ENCODE measurements at places on chromosomes 5 and 9.

GRCh38 chr5:35777358-35778087 lies 79.2 kb upstream of the IL7R start:
- DNase-seq: peak; percentile 66

DNA sequence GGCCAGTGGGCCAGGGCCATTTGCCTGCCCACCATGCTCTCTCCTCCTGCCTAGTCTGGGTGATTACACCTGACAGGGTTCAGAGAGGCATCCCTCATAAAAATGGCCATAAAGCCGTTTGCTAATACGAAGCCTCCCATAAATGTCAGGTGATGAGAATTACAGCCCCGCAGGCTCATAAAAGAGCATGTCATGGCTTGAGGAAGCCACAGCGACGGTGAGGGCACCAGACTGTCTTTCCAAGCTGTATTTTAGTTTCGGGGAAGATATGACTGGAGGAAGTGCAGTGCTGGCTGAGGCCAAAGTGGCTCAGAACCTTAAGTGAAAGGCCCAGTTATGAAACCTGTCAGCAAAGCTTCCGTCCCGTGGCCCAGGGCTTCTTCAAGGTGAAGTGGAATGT lies 18.5 kb upstream of the TCERG1 start:
- no peak for DNase-seq

DNA sequence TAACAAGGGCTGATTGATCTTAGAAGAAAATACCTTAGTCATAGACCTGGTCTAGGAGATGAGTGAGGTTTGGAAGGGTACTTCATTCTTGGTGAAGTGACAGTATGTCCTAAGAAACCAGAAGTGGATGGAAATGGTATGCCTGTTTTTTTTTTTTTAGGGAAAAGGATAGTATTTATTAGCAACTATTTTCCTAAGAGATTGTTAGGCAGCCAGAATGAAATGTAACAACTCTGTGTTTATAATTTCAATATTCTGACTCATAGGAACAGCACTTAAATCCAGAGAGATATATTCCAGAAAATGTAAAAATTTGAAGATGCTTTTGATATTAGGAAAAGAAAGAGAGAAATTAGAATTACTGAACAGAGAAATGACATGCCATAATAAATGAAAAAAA lies 21.2 kb upstream of the ARL14EPL start:
- no peak for DNase-seq

GRCh38 chr5:160525471-160526261 lies 104.0 kb downstream of the PTTG1 start:
- DNase-seq: no peak

DNA sequence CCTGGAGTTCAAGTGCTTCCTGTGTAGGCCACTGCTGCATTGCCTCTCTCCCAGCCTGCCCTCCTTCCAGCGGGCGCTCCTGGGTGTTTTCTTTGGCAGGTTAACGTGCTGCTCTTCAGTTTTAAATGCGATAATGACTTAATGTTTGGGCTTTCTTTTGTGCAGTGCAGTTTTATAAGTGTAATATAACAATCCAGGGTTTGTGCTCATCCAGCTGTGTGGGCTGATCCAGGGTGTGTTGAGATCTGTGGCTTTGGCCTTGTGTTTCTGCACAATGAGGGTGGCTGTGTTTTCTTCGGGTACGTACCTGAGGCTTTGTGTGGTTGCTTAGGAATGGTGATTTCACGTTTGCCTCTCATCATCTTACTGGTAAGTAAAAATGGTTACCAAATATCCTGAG lies 50.6 kb downstream of the PCSK5 start:
- no peak for DNase-seq

DNA sequence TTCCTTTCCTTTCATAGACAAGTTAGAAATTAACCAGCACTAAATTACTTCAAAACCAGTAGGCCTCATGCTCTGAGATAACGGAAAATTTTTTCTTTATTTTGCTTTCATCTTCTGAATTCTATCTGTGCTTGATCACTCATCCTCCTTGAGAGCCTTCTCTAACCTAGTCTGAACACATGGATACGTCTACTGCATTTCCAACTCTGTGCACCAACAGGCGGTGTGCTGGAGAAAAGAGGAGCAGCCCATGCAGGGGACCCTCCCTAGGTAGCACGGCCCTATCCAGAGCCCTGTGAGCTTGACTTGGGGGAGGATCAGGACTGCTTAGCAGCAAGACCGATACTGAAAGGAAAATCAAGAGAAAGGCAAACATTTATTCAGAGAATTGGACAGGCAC lies 149.8 kb downstream of the AUH start:
- DNase-seq: no peak

Measured in midbrain (tissue), 1 donor.